Suppressor macrophage (primary cell): ENCODE measurements at places on chromosomes 6 and 20.
A peak's percentile ranks its signal among the peaks of the same experiment; 100 is the strongest.

- DNase-seq, result no peak
These were observed 195.1 kb downstream of the PRKN start for GRCh38 chr6:162532283-162533008.

GRCh38 chr6:52815167-52816092 lies 11.8 kb upstream of the GSTA1 start:
- DNase-seq, result peak; percentile 56

GRCh38 chr20:11260611-11261010 lies 586.8 kb upstream of the JAG1 start:
- no peak for DNase-seq

DNA sequence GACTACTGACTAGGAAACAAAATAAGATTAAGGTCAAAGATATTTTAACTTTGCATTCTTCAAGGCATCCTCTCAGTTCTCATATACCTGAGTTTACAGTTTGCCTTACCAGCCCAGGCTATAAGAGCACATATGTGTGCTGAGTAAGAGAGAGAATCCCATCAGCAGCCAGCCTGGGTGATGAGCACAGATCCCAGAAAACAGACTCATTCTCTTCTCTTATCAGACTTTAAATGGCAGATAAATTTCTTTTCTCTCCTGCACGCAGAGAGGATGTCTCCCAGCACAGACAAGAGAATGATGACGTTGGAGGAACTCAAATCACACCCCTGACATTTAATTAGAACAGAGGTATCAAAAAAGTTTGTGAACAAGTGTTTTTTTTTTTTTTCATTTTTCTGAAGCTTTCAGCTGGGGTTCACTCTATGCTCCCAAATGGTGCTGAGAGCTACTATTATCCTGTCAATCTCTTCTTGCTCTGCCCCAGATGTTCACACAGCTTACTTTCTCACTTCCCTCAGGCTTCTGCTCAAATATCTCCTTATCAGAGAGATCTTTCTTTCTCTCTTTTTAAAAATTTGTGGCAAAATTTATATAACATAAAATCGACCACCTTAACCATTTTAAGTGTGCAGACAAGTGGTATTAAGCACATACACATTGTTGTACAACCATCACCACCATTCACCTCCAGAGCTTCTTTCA lies 22.4 kb upstream of the HACE1 start:
- no peak for DNase-seq

- DNase-seq, result no peak
These were observed 34.9 kb downstream of the UBD start for GRCh38 chr6:29524444-29525310.
